ENCODE measurements at places on chromosomes 5 and 9.
A peak's percentile ranks its signal among the peaks of the same experiment; 100 is the strongest.

DNA sequence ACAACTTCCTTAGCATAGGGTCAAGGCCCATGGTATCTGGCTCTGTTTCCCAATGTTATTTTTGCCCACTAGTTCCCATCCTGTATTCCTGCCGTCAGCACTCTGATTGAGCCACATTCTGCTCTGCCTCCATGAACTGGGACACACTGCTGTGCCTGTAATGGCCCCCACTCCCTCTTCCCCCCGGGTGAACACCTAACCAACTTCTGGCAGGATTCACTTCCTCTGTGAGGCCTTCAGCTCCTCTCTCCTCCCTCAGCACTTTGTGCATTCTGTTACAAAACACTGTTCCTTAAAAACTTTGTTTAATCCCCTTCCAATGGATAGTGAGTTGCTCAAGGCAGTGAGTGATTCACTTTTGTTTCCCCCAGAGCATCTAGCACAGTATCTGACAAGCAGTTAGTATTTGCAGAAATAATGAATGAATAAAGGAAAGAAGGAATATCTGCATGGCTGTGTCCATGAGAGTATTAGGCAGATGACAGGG, 183.6 kb downstream of the EFNA5 start:
- no peak for DNase-seq

GRCh38 chr5:156340893-156341292, 13.9 kb downstream of the SGCD start:
- no peak for DNase-seq

- no peak for DNase-seq
These were observed 140.0 kb downstream of the ARHGAP26 start for GRCh38 chr5:142910128-142910527.

GRCh38 chr5:172503925-172504700, 49.8 kb upstream of the SH3PXD2B start:
- peak; percentile 80 for DNase-seq

DNA sequence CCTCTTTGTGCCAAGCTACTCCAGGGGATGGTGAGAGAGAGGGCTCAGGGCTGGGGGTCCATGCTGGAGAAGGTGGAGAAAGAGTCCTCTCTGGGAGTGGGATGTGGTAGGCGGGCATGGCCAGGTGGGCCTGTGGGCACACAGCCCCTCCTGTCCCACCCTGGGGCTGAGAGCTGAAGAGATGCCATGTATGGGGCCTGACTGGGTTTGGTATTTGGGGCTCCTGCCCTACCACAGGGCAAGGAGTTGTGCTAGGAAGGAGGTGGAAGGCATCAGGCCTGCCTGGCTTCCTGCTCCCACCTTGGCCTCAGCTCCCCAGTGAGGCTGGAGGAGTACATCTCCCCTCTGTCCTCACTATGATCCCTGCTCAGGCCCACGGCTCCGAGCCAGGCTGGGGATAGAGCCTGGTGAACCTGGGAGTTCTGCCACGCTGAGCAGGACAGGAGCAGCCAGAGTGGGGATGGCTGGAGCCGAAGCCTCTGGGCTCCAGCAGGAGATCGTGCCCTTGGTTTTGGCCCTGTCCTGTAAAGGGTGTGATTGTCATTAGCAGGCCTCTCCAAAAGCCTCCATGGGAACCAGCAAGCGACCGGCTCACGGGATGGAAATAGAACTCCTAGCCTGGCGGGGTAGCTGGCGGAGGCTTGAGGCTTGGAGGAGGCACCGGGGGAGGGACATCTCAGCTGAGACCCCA, 75.5 kb downstream of the CACNA1B start:
- DNase-seq, result no peak
